ENCODE measurements at places on chromosomes 1 and 21.

DNA sequence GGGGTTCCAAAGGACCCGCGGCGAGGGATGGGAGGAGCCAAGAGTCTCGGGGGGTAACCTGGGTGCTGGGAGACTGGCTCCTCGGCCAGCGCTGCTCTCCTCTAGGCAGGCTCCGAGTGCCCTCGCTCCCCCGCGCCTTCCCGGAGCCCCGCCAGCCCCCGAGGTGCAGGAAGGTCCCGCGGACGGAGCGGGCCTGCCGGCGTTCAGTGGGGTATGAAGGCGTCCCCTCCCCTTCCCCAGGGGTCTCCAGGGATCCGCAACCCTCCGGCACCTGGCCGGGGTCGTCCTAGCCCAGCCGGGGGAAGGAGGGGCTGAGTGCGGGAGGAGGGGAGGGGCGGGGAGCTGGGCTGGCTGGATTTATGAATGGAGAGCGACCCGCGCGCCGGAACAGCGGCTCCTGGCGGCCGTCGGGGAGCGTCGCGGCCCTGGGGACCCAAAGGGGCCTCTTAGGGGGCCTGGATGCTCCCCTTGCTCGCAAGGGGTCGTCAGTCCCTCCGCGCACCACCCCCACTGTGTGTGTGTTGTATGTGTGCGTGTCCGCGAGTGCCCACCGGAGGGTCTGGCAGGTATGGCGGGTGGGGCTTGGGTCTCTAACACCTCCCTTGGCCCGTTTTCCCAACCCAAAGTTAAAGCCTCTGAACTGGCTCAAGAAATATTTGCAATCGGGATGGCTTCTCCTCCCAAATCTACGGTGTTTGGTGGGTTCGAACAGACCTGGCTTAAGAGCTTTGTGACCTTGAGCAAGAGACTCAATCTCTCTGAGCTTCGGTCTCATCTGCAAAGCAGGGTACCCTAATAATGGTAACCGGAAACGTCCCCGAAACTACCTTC is 642 bp downstream of the HCRTR1 start:
- peak; percentile 41 for DNase-seq

GRCh38 chr1:5947978-5948680 is 44.1 kb downstream of the NPHP4 start:
- no peak for DNase-seq

- no peak for DNase-seq
Observed at GRCh38 chr1:15027515-15027986, 126.0 kb upstream of the TMEM51 start.

DNA sequence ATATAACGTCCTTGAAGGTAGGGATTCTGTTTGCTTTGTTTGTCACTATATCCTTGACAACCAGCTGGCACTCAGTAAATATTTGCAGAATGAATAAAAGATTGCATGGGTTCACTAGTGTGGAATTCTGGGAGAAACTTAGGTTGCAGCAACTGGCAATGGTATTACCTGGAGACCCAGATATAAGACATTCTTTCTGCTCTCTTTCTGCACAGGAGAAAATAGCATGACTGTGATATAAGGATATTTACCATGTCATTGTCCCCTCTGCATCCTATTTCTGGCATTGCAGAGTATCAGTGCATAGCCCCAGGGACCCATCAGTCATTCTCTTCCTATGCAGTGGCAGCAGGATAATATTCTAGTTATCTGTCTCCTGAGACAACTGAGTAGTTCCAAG is 308.9 kb upstream of the LRRC7 start:
- DNase-seq = peak; percentile 30

GRCh38 chr1:120178799-120179756 is 2.8 kb upstream of the SEC22B start:
- no peak for DNase-seq

DNA sequence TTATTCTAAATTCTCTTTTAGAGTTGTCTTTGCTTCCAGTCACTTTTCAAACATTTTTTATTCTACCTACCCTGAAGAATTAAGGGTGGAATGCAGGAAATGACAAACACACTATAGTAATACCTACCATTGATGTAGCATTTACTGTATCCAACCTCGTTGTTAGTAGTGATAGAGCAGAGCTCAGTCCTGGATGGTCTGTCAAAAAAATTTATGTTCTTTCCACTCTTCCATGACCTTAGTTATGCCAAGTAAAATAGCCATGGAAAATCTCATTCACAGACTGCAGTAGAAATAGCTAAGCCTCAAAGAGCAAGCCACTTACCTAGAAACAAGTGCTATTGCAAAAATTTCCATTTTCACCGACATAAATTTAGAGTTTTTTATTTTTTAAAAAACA is 74.6 kb downstream of the CRB1 start:
- no peak for DNase-seq

DNA sequence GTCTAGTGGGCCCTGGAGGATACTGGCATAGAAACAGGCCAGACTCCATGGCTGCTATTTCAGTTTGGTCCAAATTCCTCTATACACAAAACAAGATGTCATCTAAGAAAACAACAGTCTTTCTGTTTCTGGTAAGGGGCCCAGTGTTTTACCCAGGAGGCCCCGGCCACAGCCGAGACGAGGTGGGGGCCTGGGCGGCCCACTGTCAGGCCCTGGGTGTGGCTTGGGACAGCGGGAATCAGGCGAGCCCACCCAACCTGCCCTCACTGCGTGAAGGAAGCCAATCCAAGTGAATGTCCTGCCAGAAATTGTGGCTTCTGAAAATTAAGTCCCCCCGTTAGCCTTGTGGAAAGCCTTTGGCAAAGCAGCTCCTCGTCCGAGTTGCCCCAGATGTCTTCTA is 31.2 kb upstream of the GPR153 start:
- no peak for DNase-seq

GRCh38 chr21:38439426-38439825 is 58.9 kb downstream of the ERG start:
- DNase-seq = no peak

- no peak for DNase-seq
Observed at GRCh38 chr1:217021956-217022355, 298.7 kb upstream of the ESRRG start.

DNA sequence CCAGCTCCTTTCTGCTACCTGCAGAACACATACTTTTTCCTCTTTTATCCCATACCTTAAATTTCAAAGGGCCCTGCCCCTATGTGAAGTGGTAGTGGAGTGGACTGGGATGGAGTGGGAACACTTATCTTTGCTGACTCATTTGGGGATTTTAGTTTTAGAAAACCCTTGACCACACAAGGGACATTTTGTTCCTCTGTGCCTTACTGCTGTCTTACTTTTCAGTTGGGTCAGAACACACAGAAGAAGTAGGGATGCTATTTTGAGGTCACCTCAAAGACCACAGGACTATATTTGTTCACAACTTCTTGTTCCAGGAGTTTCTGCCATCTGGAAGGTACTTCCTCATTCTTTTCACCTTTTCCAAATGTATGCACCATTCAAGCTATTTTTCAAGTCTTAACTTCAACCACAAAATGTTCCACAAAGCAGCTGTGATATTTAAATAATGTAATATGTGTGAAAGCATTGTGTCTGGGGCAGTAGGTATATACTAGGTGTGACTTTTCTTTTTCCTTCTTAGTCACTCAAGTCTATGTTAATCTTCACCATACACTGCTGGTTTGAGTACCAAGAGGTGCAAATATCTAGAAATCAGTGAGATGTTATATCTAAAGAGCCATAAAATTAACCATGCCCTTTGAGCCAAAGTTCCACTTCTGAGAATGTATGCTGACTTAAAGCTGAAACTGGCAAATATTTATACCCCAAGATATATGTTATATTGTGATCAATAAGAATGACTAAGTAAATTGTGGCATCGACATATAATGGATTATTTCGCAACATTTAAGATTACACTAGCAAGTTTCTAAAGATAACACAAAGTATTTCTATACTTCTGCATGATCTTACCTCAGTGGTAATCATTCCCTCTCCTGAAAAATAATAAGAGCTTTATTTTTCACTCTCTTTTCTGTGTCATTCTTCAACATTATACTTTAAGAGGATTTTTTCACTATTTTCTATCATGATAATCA is 308.5 kb downstream of the MRPL39 start:
- no peak for DNase-seq

DNA sequence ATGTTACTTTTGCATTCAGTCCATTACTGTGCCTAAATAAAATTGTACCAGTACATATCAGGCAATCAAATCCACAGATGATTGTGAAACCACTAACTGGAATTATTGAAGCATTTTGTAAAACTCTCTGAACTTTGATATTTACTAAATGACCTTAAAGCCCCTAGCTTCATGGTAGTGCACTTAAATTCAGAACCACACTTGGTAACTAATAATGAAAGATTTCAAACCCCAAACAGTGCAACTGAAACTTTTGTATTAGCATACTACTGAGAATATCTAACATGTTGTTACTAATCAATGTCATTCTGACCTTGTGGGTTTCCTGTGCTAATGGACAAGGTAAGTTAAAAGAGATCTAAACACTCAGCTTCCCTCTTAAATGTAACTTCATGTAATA is at the start of gene CFHR3:
TSS of gene CFHR3 (plus strand) at position 238 of the 400 bp plus-strand sequence. CDS start at position 285, 47 bp downstream.
- DNase-seq = no peak

DNA sequence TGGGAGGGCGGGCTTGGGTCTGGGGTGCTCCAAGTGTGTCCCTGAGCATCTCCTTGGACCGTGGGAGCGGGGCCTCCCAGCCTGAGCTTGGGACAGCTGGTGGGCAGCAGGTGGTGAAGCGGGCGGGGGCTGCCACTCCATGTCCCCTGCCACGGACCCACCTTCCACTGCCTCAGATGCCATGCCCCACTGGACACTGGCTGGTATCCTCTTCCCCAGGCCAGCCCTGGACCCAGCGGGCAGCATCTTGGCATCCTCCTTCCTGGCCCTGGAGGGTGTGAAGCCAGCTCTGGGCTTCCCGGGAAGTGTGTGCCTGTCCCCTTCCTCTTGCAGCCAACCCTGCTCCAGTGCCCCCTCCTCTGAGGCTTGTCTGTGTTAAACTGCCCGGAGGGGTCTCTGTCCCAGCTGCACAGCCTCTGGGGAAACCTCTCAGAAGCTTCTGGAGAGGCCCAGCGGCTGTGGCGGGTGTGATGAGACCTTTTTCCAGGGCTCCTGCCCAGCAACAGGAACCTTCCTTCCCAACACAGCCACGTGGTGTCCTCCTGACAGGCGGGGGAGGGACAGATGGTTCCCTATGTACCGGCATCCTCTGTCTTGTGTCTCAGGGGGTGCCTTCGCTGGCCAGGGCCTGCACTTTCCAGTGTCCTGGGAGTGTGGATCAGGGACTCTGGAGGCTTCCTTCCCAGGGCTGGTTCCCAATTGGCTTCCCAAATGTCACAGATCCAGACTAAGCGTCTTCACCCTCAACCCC is 81.6 kb upstream of the DISP3 start:
- DNase-seq = no peak

- no peak for DNase-seq
Observed at GRCh38 chr1:200198236-200198635, 170.7 kb downstream of the NR5A2 start.

- no peak for DNase-seq
Observed at GRCh38 chr1:26703478-26703877, 7.7 kb downstream of the ARID1A start.

GRCh38 chr1:211660718-211661222 is 14.7 kb downstream of the NEK2 start:
- no peak for DNase-seq

DNA sequence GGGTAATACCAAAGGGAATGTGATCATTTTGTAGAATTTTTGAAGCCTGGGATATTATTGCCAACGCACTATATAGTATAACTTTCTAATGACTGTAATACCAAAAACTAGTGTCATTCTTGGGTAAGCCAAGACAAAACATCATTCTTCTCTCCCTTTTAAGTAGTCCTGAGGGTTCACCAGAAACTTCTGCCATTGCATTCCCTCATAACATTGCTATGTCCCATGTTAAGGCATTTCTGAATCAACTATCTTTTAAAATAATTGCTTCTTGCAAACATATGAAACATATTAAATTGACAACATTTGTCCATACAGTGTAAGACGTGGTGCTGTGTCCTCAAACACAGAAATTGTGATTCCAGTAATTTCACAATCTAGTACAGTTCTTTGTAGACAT is 29.9 kb upstream of the C1orf21 start:
- no peak for DNase-seq

- DNase-seq = no peak
Observed at GRCh38 chr1:244400974-244401373, 50.7 kb downstream of the ADSS2 start.

DNA sequence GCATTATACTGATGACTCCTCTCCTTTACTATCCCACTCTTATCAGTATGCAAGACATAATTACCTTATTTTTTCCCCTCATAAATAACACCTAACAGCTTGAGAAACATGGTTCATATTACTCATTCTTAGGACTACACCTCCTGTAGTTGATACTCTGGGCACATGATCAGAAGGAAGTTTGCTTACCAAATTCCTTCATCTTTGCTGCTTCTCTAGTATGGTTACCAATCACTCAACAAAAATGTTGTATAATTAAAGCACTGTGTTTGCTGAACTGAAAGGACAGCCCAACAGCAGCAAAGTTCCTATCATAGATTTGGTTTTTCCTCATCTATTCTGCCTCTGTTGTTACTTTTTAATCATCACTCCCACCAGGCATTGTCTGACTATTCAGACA is 586.3 kb downstream of the LRRIQ3 start:
- no peak for DNase-seq

GRCh38 chr1:69919129-69919921 is 286.1 kb downstream of the LRRC40 start:
- no peak for DNase-seq

- DNase-seq = no peak
Observed at GRCh38 chr1:191695865-191696264, 462.4 kb upstream of the RGS18 start.
